ENCODE measurements at places on chromosomes 5 and 9.
A peak's percentile ranks its signal among the peaks of the same experiment; 100 is the strongest.

DNA sequence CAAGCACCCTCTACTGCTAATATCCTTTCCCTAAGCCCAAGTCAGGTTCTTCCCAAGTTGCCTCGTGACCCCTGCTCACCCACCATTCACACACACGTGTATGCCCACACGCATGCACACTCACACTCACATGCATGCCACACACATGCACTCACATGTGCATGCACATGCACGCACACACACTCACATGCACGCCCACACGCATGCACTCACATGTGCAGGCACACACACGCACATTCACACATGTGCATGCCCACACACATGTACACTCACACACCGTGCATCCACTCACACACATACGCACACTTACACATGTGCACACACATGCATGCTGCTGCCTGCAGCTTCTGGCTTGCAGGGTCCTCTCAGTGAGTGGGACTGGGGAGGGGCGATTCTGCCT, 62.9 kb upstream of the STXBP1 start:
- no peak for DNase-seq

DNA sequence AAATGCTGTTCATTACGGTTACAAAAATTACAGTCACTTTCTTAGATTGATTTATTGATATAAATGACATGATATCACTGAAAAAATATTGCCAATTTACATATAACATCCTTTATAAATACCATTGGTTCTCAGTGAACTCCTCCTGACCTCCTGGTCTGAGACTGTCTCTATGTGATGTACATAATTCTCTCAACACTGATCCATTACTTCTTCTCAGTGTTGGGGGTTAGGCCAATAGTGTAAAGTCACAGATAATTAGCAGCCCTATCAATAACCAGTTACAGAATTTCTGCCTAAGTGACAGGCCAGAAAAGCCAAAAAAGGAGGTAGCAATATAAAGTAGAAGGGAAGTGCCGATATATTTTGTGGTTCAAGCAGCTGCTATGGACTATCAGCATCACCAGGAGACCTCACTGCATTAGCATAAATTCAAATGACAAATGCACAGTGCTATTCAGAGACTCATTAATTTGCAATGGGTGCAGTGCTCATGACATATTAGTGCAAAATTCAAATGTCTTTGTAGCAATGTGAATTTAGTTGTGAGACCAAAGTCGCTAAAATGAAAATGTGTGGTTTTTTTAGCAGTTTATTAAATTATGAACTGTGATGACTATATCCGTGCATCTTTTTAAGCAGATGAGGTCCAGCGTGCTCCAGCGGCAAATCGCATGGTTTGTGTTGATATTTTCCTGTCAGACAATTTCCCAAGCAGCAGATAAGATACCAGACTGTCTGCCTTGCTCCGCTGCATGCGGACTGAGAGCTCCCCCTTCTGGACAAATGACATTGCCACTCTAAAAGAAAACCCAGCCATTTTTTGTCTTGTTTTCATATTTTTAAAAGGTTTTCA, 144.6 kb downstream of the CETN3 start:
- no peak for DNase-seq

GRCh38 chr5:3155046-3155445, 403.6 kb upstream of the IRX2 start:
- DNase-seq = no peak

GRCh38 chr9:14307989-14308852, 5.7 kb downstream of the NFIB start:
- DNase-seq = no peak

- peak; percentile 39 for DNase-seq
Observed at GRCh38 chr5:79493596-79494345, 20.2 kb downstream of the HOMER1 start.

- DNase-seq = no peak
Observed at GRCh38 chr5:170075696-170076095, 30.0 kb upstream of the FOXI1 start.
